ENCODE measurements at places on chromosomes 7 and 10.

GRCh38 chr7:29432721-29433120 lies 130.9 kb upstream of the PRR15 start:
- no peak for DNase-seq

- peak; percentile 92 for DNase-seq
Observed at GRCh38 chr7:138752518-138753149, 45.2 kb upstream of the TMEM213 start.

DNA sequence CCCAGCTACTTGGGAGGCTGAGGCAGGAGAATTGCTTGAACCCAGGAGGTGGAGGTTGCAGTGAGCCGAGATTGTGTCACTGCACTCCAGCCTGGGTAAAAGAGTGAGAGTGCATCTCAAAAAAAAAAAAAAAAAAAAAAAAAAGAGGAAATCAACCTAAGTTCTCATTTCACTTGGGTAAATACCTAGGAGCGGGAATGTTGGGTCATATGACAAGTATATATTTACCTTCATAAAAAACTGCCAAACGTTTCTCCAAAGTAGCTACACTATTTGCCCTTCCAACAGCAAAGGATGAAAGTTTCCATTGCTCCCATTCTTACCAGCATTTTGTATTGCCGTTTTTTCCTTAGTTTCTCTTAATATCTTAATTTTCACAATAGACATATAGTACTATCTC lies 9.8 kb downstream of the P4HA1 start:
- no peak for DNase-seq

DNA sequence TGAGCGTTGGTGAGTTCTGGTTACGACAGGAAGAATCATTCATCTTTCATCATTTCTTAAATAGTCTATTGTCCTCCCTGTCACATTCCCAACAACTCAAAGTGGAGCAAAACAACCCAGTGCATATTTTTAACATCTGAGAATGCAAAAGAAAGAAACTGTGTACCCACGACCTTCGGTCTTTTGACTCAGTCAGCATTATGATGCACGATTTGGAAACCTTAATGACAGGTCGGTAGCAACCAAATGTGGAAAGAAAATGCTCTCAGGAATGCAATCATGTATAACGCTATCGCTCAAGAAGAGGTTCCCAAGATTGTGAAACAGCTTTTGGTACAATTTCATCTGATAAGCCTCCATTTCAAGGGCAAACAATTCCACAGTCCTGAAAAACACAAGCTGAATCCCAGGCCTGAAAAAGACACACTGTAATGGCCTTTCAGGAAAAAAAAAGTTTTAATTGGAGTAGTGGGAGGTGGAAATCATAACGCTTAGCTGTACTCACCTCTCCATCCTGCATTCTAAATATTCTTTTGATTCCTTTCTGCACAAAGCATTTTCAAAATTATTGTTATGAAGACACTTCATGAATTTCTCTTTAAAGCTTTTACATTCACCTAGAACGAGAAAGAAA lies 2.6 kb downstream of the COX19 start:
- no peak for DNase-seq

DNA sequence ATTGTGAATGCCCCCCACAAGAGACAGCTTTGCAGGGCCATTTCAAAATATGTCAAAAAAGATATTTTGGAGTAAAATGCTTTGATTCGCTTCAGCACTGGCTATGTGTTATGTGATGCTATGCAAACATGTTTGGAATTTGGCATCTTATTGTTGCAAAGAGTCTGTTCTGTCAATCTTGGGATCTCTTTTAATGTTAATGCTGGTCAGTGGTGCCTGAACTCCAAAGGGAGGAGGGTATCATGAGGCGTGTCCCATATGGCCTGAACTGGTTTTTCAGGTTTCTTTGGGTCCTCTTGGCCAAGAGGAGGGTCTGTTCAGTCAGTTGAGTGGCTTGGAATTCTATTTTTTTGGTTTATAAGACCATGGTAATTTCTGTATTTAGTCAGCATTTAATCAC lies 81.4 kb downstream of the HECW1 start:
- no peak for DNase-seq

DNA sequence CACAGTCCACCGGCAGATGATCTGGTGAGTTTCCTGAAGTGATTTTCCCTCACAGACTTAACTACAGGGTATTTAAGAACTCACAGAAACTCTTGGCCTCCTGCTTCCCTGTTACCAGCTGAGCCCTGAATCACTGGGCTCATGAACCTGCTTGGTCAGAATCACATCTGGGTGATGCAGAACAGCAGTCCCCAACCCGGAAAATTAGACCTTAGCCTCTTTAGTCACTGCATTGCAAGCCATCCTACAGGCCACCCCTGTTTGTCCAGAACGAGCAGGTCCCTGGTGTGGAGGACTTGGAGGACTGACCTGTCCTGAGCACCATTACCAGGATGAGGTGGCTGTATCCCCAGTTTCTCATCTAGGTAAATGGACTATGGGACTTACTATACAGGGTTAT lies 539.2 kb downstream of the TNS3 start:
- DNase-seq: no peak

- DNase-seq: no peak
Observed at GRCh38 chr7:155567646-155568332, 21.4 kb upstream of the CNPY1 start.

DNA sequence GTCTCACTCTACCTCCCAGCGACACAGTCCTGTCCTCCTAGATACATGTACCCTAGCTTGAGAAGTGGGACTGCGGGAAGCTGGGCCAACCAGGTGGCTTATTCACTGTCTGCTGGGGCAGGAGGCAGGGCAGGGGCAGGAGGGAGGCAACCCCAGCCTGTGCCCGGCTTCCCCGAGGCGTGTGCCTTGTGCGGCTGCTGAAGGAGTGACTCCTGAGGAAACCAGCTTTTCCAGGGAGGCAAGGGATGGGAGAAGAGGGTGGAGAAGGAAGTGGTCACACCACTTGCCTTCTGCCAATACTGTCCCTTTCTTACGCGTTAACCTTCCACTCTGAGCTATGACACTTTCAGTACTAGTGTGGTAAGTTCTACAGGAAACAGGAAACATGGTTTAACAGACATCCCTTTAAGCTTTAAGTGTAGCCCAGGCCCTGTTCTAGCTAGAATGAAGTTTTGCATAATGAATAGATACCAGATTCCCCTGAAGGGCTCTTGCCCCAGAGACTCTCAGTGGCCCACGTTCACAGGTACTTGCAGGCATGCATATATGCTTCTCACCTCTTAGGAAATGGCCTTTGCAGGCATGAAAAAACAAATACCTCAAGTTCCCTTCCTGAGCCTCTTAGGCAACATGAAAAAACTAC lies 40.6 kb downstream of the SYPL1 start:
- DNase-seq: no peak

DNA sequence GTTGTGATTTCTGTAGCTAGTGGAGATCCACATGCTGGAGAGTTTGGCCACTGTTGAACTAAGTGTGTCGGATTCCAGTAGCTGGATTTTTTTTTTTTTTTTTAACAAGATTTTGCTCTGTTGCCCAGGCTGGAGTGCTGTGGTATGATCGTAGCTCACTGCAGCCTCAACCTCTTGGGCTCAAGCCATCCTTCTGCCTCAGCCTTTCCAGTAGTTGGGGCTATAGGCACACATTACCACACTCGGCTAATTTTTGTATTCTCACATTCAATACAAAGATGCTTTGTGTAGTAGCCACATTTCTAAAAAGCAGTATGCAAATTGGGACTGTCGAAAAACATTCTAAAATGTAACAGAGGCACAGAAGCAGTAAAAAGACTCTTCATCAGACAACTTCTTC lies 63.5 kb downstream of the RABGEF1 start:
- DNase-seq: no peak

DNA sequence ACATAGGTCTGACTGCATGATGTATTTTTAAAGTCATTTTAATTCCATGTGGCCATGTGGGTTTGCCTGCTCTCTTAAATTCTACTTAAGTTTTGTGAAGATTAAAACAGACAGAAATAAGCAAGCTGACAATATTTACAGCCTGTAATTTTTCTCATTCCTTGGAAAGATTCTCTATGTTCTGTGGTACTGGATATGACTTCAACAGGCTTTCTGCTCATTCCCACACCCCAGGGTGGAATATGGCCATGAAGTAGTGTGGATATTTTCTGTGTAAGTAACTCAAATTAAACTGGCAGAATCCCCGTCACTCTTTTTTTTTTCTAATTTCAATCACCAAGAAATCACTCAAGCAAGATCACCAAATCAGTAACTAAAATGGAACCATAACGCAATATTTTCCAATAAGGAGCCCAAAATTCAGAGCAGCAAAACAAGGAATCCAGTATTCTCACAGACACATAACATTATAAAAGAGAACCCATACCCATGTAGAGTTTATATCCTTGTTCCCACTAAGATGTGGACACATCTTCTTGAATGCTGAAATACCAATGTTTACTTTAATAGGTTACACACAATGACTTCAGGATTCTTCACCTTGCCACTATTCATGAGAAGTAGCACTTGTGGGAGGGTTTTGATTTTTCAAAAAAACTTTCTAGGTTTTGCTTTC lies 5.7 kb downstream of the HOXA5 start:
- no peak for DNase-seq

- no peak for DNase-seq
Observed at GRCh38 chr10:129642427-129642826, 175.4 kb downstream of the MGMT start.

DNA sequence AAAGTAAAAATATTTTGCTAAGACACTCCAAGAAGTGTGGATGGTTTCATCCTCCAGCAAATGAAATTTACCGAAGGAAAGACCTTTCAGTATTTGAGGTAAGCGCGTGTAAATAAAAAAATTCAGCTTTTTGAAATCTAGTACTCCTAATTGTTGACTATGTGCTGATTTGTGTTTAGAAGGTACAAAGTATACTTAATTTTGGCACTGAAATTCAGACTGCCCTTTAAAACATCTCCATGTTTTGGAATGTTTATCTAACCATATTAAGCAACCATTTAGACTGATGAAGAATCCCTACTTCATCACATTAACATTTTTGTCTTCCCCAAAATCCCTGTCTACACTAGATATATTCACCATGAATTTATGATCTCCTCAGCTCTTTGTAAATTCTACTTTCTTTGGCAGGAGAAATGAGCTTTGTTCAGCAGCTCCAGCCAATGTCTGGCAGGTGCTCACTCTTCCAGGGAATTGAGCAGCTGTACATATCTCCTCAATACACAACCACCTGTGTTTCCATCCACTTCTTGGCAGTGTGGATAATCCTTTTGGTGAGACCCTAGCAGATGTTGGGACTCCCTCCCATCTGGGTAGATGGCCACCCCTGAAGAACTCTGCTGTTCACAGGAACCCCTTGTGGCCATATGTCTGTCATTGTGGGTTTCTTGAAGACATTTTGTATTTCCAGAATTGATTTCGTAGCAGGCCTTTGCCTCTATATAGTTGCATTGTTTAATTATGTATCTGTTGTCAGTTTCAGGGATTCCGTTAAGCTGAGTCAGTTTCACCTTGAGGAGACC lies 129.4 kb upstream of the SAMD8 start:
- DNase-seq: no peak

- DNase-seq: no peak
Observed at GRCh38 chr7:29090836-29091601, 55.3 kb downstream of the CPVL start.

- DNase-seq: no peak
Observed at GRCh38 chr7:92557808-92558362, 29.3 kb downstream of the RBM48 start.

- peak; percentile 36 for DNase-seq
Observed at GRCh38 chr7:17939606-17940301, 540 bp downstream of the SNX13 start.

- no peak for DNase-seq
Observed at GRCh38 chr7:139036901-139037300, 1.1 kb upstream of the ZC3HAV1L start.

DNA sequence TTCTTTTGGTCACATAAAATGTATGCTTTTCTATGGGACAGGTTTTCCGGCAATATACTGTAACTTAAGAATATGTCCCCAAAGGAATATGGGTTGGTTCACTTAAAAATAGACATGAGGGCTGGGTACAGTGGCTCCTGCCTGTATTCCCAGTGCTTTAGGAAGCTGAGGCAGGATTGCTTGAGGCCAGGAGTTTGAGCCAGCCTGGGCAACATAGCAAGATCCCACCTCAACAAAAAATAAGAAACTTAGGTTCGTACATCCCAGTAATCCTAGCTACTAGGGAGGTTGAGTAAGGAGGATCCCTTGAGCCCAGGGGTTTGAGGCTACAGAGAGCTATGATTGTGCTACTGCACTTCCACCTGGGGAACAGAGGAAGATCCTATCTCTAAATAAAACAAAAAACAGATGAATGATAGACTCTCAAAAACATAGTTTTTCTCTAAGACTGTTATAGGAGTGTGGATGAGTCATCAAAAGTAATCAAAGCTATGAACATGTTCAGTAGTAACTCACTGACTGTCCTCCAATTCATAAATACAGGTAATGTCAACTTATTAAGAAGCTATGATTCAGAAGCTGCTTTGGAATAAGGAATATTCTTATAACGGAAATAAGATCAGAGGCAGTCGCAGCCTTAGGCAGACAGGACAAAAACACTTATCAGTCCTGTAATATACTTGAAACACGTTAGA lies 2.6 kb upstream of the SEC31B start:
- DNase-seq: no peak

GRCh38 chr7:50473531-50473930 lies 23.4 kb upstream of the FIGNL1 start:
- no peak for DNase-seq

- DNase-seq: no peak
Observed at GRCh38 chr10:112988839-112989406, 38.9 kb downstream of the TCF7L2 start.

DNA sequence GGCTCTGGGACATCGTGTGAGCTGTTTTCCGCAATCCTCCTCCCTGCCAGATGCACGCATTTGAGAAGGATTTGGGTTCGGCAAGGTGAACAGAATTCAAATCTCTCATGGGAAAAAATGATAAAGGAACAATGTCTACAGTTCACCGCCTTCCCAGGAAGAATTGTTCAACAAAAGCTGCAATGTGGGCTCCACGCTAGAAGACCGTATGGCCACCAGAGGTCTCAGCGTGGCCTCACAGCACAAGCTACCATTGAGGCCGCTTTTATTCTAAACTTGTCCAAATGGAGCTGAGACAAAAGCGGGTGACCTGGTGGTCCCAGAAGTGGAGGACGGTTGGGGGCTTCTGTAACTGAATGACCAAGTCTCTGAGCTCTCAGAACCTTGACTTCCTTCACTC lies 733.1 kb downstream of the PARD3 start:
- DNase-seq: no peak
